Type B pancreatic cell (in vitro differentiated cells): ENCODE measurements at places on chromosomes 2 and 18. TPM values are rescaled to one million over a fixed set of nuclear protein-coding genes. Genes with fewer than 3 reads are reported as not detected.

DNA sequence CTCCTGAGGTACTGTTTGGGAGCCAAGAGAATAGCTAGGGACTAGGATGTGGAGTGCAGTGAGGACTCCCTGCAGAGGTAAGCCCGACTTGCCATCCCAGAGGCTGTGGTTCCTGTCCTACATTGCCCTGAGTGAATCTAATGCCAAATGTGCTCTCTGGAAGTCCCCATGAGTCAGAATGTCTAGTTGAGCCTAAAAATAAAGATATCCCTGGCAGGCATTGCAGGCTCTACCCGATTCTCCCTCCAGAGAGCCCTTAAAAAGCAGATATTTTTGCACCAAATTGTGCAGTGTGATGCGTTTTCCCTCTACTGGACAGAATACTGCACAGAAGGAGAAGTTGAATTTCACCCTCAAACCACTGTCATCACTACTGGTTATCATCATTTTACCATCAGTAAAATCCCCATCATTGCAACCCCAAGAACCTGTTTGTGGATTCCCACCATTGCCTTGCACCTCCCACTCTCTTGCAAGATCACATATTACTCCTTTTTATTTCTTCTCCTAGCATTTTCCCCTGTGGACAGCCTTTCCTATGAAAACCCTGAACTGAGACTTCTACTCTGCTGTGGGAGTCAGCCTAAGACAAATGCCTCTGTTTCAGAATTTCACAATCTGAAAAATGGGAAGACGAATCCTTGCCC lies 98.0 kb downstream of the MARCHF4 start:
- DNase-seq = no peak

DNA sequence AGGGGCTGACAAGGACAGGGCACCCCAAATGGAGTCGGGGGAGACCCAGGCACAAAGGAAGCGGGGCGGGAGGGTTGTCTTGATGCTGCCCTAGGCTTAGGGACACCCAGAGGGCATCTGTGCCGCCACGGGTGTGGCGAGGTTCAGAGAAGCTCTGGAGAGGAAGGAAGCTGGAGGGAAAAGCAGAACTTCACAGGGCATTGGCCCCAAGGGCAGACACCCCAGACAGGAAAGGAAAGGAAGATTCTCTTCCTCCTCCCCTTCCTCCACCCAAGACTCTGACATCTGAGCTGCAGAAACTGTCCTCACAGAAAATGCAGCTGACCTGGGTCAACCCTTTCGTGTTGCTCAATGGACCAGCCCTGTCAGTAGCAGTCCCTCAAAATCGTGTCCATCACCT lies 25.6 kb downstream of the DNMT3A start:
- DNase-seq = no peak

GRCh38 chr18:34933909-34934661 lies 107.1 kb upstream of the MAPRE2 start:
- no peak for DNase-seq

Gene NBAS
- total RNA-seq = 44.3 and 53.5 TPM in 2 replicates

DNA sequence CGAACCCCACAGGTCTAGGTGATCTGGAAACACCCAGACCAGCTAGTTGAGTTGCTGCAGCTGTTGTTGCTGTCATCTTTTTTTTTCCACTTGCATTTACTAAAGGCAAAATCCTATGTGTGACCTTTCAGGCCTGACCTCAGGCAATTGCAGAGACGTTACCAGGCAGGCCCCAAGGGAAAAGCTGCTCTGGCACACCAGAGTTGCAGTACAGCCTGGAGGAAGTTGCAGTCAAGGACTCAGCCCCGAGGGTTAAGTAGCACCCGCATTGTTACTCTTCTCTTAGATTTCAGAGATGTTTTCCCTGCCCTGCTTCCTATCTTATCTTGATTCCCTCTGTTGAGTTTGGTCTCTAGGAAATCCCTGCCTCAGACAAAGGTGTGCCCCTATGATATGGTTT lies 45.2 kb upstream of the SMAD2 start:
- no peak for DNase-seq

GRCh38 chr2:63591566-63592175 lies 2.9 kb downstream of the MDH1 start:
- no peak for DNase-seq

GRCh38 chr2:32425719-32426141 lies 68.9 kb downstream of the BIRC6 start:
- no peak for DNase-seq

DNA sequence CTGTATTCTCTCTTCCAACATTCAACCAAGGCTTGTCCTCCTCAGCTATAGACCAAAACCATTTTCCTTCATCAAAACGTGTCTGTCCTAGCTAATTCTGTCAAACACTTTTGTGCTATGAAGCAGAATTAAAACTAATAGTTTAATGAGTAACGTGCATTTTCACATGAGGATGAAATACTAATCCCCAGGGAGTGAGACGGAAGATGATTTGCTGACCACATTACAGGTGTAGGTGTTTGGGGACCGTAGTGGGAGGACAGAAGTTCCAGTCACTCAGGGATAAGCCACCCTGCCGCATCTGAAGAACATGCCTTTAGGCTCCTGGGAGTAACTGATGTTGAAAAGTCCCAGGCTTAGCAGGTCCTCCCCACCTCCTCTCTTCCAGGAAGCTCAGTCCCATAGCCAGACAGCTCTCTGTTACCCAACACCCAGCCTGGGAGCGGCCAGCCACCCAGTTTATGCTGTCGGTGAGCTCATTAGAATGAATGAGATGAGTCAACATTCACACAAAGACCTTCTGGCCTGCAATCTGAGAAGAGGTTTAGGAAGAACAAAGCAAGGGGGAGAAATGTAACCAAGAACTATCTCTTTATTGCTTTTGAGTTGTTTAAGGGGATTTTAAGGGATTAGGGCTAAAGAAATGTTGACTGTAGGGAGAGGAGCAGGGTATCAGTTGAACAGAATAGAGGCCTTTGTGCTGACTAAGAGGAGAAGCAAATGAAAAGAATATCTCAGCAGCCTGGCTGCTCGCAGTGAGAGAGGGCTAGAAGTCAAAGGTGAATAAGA lies 122.5 kb downstream of the FOXI3 start:
- no peak for DNase-seq

- no peak for DNase-seq
These were observed 34.2 kb downstream of the PLCL1 start for GRCh38 chr2:197838579-197838978.

Gene ABCG5
- total RNA-seq = 0.10 and 0.36 TPM in 2 replicates

- DNase-seq = peak; percentile 97
These were observed at the start of gene TAF4B for GRCh38 chr18:26226229-26227050. Gene TAF4B (plus strand): TSS chr18:26226445. CDS start chr18:26226934, 489 bp downstream.

GRCh38 chr2:190467575-190468083 lies 59.5 kb downstream of the MFSD6 start:
- no peak for DNase-seq

Gene COL3A1
- 282 and 1,124 TPM in 2 replicates for total RNA-seq

- DNase-seq = no peak
These were observed 165.6 kb downstream of the ACOXL start for GRCh38 chr2:110897966-110898365.

DNA sequence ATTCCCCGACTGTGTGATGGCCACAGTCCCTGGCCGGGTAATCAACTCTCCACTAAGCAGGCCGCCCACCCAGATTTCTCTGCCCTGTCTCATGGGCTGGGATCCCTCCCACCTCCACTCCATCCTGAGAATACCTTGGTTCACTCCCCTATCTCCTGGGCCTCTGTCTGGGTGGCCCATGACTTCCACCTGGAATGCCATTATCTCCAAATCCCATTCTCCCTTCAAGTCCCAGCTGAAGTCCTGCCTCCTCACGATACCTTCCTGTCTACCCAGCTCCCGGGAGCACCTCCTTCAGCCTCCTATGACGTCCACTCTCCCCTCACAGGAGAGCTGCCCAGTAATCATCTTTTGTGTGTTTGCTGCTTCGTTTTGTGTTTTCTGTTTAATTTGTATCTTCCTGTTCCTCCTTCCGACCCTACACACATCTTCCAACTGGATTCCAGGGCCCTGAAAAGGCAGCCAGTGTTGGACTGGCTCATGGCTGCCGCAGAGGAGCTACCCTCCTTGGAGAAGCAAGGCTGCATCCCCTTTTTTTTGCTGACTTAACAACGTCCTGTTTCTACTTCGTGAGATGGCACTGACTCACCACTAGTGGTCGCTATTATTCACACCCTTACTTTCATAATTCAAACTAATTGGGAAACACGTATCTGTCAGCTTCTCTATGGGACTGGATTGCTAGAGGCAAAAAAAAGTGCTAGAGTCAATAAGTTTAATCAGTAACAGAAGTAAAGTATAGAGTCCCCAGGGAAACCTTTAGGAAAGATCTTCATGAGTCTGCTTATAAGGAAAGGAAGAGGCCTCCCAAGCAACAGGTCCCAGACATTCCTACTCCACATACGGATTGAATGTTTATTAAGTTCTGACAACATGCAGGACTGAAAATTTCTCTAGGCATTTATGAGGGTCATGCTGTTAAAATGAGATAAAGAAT lies 171.9 kb upstream of the GATA6 start:
- DNase-seq = no peak

Gene TRABD2A
- 2.1 and 3.3 TPM in 2 replicates for total RNA-seq

DNA sequence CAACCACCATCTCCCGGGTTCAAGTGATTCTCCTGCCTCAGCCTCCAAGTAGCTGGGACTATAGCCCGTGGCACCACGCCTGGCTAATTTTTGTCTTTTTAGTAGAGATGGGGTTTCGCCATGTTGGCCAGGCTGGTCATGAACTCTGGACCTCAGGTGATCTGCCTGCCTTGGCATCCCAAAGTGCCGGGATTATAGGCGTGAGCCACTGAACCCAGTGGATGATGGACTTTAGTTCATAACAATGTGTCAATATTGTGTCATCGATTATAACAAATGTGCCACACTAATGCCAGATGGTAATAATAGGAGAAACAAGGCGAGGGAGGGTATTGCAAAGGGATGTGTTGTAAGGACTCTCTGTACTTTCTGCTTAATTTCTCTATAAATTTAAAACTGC lies 216.6 kb downstream of the ZBTB7C start:
- no peak for DNase-seq

DNA sequence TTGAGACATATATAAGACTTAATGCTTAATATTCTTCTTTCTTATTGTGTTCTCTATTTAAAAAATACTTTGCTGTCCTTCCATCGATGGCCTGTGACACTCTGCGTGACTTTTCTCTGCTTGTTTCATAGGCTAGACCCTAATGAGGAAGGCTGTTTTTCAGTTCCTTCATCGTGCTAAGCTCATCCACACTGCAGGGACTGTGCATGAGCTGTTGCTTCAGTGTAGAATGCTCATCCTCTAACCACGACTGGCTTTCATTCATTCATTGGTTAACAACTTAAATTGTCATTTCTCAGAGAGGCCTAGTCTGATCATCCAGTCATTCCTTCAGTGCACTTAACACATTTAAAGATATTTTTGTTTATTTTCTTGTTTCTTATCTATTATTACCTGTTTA lies 134.4 kb downstream of the CCDC85A start:
- no peak for DNase-seq

DNA sequence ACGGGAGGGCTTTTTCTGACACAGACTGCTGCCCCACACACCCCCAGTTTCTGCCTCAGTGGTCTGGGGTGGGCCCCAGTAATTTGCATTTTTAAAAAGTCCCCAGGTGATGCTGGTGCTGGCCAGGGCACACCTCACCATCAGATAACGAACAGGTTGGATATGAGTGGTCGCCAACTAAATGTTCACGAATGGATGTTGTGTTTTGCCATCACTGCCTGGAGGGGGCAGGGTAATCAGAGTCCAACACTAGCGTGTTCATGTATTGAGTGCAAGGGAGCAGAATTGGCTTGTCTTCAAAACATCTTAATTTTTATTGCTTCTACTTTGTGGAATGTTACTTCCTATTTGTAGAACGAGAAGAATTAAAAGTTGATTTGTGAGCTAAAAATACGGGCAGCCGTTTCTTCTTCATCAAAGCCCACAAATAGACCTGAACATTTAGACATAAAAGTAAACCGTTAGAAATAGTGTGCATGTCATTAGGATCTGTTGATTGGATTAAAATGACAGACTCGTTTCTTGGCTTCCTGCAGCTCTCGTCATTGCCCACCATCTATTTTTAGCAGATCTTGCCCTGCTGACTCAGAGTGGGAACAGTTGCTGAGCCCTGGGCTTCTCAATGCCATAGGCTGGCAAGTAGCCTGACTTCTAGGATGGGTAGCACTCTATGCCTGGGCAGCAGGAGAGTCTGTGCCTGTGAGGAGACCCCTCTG lies 45.2 kb downstream of the NCK2 start:
- peak; percentile 49 for DNase-seq

Gene INHBB
- total RNA-seq = 4.9 and 7.5 TPM in 2 replicates

GRCh38 chr2:158507679-158508078 lies 50.9 kb downstream of the PKP4 start:
- DNase-seq = no peak

DNA sequence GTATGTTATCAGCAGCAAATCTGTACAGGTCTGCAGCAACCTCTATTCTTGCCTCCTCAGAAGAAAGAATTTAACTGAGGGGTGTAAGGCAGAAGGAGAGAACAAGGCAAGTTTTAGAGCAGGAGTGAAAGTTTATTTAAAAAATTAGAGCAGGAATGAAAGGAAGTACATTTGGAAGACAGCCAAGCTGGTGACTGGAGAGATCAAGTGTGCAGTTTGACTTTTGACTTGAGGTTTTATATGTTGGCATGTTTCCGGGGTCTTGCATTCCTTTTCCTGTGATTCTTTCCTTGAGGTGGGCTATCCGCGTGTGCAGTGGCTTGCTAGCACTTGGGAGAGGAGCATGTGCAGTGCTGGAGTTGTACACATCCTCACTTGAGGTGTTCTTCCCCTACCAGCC lies 16.5 kb upstream of the CERS6 start:
- no peak for DNase-seq

Gene DYTN
- total RNA-seq = not detected in 2 replicates

DNA sequence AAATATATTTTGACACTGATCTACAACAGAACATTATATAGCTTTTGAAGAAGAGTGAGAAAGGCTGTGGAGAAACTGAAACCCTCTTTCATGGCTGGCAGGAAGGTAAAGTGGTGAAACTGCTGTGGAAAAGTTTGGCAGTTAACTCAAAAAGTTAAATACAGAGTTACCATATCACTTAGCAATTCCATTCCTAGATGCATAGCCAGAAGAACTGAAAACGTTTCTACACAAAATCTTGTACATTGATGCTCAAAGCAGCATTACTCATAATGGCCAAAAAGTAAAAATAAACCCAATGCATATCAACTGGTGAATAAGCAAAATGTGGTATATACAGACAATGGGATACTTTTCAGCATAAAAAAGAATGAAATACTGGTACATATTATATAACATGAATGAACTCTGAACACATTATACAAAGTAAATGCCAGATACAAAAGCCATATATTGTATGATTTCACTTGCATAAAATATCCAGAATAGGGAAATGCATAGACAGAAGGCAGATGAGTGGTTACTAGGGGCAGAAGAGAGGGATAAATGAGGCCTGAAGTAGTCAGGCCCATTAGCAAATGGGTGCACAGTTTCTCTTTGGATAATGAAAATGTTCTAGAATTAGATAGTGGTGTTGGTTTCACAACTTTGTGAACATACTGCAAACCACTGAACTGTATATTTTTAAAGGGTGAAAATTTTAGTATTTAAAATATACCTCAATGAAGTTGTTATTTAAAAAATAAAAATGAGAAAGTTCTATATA lies 114.3 kb downstream of the DYM start:
- no peak for DNase-seq

- no peak for DNase-seq
These were observed 43.4 kb downstream of the FEZ2 start for GRCh38 chr2:36554531-36554930.

Gene INSIG2
- total RNA-seq = 18.7 and 22.7 TPM in 2 replicates
